NCI-H460 (cell line): ENCODE measurements at places on chromosomes 1 and 21.

DNA sequence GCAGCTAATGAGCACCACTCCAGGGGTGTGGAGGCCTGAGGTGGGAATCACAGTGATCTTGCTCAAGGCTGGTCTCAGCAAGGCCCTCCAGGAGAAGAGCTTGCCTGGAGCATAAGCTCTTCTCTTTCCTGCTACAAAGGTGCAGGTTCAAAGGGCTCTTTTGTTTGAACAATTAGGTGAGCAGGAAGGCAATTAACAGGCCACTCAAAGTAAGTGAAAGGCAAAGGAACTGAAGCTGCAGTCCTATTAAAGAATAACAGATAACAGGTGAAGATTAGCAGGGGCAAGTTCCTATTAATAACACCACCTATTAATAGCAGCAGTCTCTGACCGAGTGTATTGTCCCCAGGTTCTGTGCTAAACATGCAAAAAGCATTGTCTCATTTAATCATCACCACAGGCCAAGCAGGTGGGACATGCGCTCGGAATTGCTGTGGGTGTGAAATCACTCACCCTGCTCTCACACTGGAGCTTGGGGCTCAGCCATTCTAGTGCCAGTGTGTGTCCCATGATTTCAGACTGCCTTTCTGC, 113.8 kb downstream of the RHOU start:
- no peak for DNase-seq

GRCh38 chr1:205071801-205072200, 12.5 kb downstream of the TMEM81 start:
- no peak for DNase-seq

DNA sequence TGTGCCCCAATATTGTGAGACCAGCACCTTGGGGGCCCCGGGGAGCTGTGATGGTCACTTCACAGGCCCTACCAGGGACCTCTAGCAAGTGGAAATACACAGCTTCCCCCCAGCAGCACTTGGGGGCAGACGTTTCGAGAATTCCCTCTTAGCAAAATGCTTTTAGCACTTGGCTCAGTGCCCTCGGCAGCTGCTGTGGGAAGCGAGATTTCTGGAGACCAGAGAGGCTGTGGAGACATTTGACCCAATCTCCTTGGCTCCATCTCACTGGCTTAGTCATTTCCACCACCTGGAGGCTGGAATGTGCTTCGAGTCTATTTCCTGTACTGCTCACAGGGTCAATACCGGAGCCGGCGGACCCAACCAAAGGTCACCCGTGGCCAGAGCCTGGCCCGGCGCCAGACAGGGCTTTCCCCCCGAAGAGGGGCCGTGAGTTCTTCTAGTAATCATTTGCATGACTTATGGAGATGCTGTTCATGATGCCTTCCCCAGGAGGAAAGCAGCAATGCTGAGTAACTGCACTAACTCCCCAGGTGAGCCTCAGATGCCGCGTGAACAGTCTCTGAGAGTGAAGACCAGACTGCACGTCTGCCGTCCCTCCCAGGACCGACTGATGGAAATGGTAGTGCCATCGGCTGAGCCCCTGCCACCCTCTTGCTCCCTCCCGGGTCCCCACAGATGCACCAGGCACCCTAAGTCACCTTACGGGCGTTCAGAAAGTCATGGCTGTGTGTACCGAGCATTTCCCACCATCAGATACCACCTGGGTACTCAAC, 4.4 kb upstream of the C2CD2 start:
- no peak for DNase-seq

- no peak for DNase-seq
Measured at GRCh38 chr1:71561729-71562128, 480.9 kb upstream of the ZRANB2 start.
